Dermis blood vessel endothelial cell (primary cell): ENCODE measurements at places on chromosomes 1 and 21.

GRCh38 chr1:212211371-212211770 lies 73.8 kb upstream of the PPP2R5A start:
- DNase-seq, result no peak

DNA sequence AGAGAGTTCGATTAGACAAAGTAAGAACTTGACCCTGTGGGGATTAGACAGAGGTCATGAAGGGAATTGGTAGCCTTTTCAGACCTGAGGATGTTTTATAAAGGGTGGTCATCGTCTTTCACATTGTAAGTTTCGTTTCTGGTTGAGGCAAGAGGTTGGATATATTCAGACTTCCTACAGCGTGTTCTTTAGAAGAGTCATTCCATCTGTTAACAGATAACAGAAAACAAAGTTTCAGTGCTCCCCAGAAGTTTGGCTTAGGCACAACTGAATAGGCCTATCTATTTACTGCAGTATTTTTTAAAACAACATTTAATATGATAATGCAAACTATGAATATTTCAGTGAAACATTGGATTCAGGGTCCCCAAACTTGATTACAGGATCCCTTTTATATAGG lies 17.1 kb upstream of the IVNS1ABP start:
- no peak for DNase-seq

DNA sequence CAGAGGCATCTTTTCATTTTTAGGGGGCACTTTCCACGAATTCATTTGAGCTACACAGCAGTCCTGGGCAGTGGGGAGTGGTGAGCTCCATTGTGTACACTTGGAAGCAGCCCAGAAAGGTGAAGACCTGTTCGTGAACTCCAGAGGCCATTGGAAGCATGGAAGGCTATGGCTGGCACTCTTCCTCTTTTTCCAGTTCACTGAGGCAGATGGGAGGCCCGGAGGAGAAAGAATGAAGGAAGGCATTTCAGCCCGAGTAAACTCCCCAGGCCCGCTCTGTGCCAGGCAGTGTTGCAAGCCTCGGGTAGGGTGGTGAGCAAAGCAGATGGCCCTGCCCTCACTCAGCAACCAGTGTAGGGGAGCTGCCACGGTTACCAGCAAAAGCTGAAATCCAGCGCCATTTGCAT lies 673 bp upstream of the DHCR24 start:
- no peak for DNase-seq

- DNase-seq, result no peak
These were observed 109.1 kb downstream of the CD247 start for GRCh38 chr1:167409183-167409582.

DNA sequence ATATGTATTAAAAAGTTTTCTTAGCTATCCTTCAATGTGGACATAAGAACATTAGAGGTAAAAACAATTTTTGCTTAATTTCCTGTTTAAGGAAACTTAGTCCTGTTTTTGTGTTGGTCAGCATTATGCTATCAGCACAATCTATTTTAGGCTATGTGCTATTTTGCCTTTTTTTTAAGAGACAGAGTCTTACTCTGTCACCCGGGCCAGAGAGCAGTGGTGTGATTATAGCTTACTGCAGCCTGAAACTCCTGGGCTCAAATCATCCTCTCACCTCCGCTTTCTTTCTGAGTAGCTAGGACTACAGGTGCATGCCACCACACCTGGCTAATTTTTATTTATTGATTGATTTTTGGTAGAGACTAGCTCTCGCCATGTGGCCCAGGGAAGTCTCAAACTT lies 199.1 kb upstream of the TMPRSS15 start:
- no peak for DNase-seq

GRCh38 chr21:42550817-42551216 lies 37.2 kb downstream of the SLC37A1 start:
- no peak for DNase-seq

DNA sequence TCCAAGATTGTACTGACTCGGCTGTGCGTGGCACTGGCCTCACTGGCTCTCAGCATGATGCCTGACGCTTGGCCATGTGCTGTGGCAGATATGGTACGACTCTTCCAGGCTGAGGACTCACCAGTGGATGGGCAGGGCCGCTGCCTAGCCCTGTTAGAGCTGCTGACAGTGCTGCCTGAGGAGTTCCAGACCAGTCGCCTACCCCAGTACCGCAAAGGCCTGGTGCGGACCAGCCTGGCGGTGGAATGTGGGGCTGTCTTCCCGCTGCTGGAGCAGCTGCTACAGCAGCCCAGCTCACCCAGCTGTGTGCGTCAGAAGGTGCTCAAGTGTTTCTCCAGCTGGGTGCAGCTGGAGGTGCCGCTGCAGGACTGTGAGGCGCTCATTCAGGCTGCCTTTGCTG lies 2.9 kb downstream of the IPO13 start:
- no peak for DNase-seq

DNA sequence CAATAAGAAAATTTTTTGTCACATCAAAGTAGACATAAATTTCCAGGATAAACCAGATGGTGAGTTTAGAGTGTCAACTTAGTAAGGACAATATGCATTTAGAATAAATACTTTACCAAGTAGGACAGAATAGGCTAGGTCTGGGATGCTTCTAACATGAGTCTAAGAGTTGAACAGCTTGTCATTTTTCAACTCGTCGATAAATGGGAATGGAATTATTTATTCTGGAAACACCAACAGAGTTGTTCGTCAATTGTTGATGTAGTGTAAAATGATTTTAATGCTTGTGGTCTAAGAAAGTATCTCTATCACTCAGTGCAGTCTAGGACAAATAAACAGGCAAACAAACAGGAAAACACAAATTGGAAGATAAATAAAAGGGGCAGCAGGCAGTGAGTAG lies 358.4 kb upstream of the ST6GALNAC5 start:
- DNase-seq, result no peak

DNA sequence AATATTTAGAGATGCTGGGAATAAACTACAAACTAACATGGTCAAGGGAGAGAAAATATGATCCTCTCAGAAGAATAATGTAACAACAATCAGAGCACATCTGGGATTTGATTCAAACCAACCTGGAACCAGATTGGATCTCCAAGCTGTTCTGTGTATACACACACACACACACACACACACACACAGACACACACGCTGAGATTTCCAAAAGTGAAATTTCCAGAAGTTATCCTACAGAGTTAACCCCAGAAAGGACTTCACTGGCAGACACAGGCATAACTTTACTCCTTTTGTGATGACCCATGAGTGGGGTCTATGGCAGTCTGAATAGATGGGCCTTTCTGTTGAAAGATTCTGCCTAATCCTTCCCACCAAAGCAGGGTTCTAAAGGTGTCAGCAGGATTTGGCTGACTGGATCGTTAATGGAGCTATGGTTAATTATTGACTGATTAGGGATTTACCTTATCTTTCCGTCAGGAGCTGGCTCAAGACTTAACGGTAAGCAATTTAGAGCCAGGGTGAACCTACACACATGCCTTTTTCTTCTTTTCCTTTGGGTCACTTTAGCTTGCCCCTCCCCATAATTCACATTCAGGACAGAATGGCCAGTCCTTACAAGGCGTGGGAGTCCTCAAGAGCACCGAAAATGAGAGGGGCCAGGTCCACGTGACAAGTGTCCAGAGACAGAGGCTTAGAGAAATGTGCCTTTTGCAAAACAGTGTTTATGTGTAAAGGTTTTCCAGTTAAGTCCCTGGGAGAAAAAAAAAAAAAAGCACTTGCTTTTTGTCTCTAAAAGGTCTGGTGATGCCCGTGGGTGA lies 10.9 kb upstream of the PROX1 start:
- no peak for DNase-seq

DNA sequence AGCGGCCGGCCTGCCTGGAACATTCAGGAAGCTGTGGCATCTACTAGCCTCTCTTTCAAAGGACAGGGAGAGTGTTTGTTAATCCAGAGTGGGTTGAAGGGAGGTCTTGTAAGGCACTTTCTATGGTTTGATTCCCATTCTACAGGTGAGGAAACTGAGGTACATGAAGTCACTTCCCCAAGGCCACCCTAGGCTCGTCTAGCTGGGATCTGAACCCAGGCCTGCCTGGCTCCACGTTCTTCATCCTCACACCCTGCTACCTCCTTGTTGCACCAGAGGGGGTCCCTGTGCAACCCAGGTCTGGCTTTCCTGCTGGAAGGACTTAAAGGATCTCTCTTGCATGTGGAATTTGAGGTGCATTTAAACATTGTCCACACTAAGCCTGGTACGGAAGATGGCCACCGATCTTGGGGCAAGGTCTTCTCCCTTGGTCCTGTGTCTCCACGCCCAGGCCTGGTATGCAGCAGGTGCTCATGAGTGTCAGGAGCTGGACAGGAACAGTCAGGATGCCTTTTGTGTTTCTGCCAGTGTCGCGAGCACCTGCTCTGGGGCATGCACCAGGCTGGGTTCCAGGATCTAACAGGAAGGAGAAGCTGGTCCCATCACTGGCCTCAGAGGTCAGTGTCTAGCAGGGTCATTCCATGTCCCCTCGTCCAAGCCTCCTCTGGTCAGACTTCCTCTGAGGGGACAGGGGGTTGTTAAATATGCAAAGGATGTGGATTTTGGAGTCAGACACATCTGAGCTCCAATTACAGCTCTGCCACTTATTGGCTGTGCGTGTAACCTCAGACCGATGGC lies 103.2 kb upstream of the RUNX3 start:
- no peak for DNase-seq

DNA sequence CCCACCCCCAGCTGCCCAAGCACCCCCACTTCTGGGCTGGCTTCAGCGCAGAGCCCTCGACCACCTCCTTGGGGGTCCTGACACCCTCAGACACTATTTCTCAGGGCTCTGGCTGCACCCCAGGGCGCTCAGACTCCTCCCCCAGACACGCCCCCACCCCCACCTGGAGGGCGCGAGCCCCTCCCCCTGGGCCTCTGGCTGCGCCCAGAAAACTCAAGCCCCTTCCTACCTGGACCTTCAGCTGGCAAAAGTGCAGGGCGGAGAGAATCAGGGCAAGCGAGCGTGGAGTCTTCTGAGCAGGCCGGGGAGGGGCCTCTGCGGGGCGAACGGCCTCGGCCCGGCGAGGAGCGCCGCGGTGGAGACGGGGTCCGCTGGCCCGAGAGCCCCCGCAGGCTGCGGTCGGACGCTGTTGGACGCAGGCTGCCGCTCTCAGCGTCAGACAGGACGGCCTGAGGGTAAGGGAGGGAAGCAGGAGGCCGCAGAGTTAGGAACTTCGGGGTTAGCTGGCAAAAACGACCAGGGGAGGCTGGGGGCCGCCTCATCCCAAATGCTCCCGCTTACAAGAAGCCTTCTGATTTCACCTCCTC lies 17.4 kb upstream of the NBPF1 start:
- DNase-seq, result no peak

- DNase-seq, result no peak
These were observed 94.1 kb upstream of the VANGL1 start for GRCh38 chr1:115547696-115548095.

DNA sequence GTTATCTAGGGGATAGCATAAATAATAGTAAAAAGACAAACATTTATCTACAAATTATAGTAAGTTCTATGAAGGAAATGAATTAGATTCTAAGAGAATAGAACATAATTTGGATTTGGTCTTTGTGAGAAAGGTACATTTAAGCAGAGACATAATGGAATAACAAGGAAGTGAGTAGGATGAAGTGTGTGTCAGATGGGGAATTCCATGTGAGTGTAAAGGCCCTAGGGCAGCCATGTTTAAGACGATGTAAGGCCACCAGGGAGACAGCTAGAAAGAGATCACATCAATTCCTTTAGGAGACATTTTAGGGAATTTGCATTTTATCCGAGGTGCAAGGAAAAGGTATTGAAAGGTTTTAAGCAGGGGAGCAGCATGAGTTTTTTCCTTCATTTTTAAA lies 33.8 kb upstream of the ELAVL4 start:
- DNase-seq, result no peak

DNA sequence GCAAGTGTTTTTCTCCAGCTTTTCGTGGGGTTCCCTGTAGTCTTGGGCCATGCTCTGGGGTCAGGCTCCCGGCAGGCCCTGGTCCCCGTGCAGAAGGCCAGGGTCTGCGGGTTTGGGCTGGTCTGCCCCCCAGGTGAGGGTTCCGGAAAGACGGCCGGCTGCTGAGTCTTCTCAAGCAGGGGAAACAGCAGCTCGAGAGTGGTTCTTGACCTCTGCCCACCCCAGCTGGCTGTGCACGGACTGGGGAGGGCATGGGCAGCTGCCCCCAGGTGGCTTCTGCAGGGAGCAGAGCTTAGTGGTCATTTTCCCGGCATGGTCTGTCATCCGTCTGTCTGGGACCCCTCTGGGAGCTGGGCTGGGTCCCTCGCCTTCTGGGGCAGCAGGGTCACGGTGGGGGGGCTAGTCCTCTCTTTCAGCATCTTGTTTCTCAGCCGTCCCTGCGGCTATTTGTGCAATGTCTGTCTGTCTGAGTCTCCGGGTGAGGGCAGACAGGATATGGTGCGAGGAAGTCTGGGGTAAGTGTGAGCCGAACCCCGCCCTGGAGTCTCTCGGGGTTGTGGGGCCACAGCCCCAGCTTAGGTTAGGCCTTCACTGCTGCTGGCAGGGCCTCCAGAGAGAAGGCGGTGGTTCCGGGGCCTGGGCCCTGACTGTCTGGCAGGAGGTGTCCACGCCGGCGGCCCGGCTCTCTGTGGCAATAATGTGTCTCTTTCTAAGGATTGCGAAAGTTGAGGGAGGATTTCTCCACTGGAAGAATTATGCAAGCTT lies 6.1 kb downstream of the SKI start:
- peak; percentile 47 for DNase-seq

GRCh38 chr1:209937996-209938959 lies at the start of gene SYT14:
Gene SYT14 (plus strand): TSS chr1:209938217. CDS start chr1:209938265, 48 bp downstream.
- DNase-seq, result peak; percentile 58

GRCh38 chr1:212970085-212970484 lies 19.7 kb downstream of the VASH2 start:
- no peak for DNase-seq

- no peak for DNase-seq
These were observed 4.8 kb downstream of the TBX19 start for GRCh38 chr1:168285521-168285790.
